ENCODE measurements at places on chromosomes 2 and 18.

DNA sequence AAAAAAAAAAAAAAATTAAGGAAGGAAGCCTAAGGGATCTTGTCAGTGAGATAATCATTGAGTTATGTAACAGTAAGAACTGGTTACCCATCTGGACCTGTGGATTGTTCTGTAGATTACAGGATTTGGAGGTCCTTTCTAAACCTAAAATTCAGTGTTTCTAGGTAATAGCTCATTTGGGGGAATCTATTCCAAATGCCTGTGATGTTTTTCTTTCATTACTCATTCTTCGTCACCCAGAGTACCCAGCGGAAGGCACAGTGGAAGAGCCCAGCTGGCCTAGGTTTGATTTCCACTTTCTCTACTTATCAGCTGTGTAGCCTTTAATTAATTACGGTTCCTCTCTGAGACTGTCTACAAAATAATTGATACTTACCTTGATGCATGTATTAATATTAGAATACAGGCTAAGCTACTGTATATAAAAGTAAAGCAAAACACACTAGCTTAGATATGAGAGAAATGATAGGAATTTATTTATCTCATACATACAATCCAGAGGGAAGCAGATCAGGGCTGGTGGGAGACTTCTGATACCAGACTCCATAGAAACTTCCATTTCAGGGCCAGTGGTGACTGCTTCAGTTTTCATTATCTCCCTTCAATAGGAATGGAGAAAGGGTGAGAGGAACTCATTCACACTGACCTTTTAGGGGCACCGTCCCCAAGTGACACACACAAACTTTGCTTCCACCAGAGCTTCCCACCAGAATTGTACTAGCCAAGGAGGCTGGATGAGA, 115.8 kb upstream of the NOSTRIN start:
- DNase-seq, result no peak

DNA sequence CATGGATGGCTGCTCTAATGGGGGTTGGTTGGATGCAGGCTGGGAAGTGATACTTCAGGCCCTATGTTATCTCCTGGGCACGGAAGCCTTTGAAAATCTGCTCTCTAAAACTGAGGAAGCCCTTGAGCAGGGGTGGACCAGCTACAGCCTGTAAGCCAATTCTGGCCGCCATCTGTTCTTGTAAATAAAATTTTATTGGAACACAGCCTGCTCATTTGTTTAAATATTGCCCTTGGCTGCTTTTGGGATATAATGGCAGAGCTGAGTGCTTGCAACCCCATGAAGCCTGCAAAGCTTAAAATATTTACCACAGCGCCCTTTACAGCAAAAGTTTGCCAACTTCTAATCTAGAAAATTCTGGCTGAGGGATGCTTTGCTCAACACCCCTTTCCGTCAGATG, 11.9 kb upstream of the IGFBP2 start:
- DNase-seq, result no peak

DNA sequence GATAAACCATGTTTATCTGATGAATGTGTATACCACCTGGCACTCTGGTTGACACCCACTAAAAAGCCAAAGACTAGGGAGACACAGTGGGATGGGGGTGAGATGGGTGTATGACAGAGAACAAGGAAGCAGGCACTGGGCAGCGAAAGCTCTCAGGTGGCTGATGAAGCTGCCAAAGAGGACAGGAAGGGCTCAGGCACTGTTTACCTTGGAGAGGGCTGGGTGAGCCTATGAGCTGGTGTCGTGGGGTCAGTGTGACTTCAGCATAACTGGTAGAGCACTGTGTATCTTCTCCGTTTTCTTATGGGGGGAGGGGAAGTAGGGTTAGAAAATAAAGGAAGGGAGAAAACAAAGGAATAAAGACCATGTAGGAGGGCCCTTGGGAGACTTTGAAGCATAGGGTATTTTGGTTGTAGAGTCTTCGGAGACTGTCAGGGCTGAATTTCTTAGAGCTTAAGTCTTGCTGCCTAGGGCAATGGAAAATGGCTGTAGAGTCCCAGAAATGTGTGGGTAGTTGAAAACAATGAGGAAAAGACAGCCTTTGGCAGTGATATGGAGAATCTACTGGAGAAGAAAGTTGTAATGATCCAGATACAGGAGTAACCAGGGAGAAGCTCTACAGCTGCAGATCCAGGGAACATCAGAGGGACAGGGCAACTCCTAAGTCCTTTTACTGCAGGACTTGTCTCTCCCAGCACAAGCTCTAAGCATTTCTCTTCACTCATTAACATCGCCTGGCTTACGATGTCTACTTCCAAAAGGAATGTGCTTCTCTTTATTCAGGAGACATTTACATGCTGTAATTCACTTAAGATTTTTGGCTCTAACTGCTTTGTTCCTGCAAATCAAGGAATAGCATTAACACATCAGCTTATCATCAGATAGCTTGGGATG, 120.0 kb downstream of the AQP4 start:
- DNase-seq, result no peak

GRCh38 chr2:29024882-29025430, 43.9 kb downstream of the TOGARAM2 start:
- peak; percentile 53 for DNase-seq

GRCh38 chr2:198135481-198135934, 331.1 kb downstream of the PLCL1 start:
- DNase-seq, result no peak

- no peak for DNase-seq
Measured at GRCh38 chr18:55585065-55585919, 2.7 kb downstream of the TCF4 start.

DNA sequence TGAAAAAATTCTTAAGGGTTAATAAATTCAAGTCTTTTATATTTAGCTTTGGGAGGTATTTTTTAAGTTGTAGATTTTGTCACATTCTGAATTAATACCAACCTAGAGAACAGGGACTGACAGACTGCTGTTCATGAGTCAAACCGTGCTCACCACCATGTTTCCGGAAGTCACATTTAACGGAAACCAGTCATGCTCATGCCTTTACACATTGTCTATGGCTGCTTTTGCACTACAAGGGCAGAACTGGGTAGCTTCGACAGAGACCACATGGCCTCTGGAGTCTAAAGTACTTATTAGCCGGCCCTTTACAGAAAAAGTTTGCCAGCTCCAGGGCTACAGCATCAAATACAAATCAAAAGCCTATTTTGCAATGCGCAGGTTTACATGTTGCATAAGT, 33.3 kb downstream of the LONRF2 start:
- DNase-seq, result no peak
